ENCODE measurements at places on chromosomes 5 and 9.

- DNase-seq: no peak
Measured at GRCh38 chr9:132116583-132116982, 36.9 kb upstream of the MED27 start.

GRCh38 chr5:79640571-79641055 lies 28.4 kb downstream of the TENT2 start:
- DNase-seq: no peak

DNA sequence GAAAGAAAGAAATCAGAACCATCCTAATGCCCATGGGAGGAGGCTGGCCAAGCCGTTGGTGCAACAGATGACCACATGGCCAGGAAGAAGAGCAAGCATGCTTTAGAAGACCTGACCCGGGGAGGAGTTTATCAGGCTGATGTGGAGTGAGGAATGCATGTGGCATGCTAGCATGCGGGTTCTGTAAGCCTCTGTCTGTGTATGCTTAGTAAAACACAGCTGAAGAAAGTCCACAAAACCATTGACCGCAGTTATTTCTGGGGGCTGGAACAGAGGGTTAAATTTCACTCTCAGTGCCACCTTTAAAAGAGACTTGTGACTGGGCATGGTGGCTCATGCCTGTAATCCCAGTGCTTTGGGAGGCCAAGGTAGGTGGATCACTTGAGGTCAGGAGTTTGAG lies 19.1 kb downstream of the GFI1B start:
- DNase-seq: no peak

- no peak for DNase-seq
Measured at GRCh38 chr9:8025551-8025950, 226.0 kb upstream of the DMAC1 start.

DNA sequence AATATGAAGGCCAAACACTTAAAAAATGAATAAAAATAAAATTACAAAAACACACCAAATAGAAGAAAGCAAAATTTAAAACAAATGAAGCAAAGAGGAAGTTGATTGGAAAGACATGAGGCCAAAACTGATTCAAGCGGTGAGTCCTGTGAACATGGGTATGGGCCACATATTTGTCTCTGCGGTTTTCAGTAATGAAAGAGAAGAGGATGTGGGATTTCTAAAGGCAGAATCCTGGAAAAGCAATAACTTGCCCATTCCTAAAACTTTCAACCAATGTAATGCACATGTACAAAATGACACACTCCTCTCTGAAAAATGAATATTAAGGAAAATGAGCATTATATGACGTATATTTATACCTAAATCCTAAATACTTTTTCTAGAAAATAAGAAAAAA lies 263.7 kb downstream of the SEMA5A start:
- no peak for DNase-seq

GRCh38 chr9:133935328-133936005 lies 56.7 kb downstream of the VAV2 start:
- no peak for DNase-seq

GRCh38 chr9:122777935-122778627 lies 10.7 kb upstream of the OR5C1 start:
- DNase-seq: no peak

DNA sequence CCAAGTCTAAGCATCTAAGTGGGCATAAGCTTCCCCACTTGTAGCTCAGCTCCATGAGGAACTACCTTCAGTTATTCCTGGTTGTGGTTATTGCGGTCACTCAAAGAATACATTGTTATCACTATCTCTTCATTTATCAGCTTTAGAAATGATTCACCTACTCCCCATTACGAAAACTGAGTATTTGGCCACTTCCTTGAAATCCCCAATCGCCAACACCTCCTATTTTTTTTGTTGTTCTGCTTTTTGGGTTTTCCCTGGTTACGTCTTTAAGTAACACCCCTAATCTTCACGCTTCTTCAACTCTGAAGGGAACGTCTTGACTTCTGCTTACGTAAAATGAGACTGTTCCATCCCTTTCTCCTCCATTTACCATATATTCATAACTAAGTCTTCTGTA lies 20.7 kb downstream of the MAPK9 start:
- DNase-seq: no peak
